Mesothelial cell of epicardium (in vitro differentiated cells): ENCODE measurements at places on chromosomes 12 and 14. TPM values are rescaled to one million over a fixed set of nuclear protein-coding genes. Genes with fewer than 3 reads are reported as not detected.

Gene PPP4R4
- total RNA-seq, result 0.29 to 0.64 TPM (median 0.54 TPM) in 3 replicates

- DNase-seq, result no peak
These were observed 258.7 kb upstream of the BTG1 start for GRCh38 chr12:92404259-92404894.

Gene TTC9
- 4.6 to 5.1 TPM (median 4.8 TPM) in 3 replicates for total RNA-seq

GRCh38 chr12:79635676-79636075 lies 55.1 kb downstream of the PAWR start:
- DNase-seq, result no peak

DNA sequence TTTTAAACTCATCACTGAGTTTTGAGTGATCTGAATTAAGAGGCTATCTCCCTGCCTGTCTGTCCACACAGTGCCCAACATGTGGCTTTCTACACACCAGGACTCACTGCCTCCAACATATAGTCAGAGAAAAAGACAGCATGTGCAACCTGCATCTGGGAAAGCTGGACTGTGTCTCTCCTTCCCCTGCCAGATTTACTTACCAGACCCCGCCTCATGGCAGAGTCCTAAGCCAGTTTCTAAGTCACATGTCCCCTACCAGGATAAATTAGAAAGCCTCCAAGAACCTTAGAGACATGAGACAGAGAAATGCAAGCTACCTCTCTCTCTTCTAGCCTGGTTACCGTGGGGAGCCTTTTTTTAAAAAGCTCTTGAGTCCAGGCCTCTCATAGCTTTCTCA lies 2.7 kb upstream of the HDAC7 start:
- no peak for DNase-seq

DNA sequence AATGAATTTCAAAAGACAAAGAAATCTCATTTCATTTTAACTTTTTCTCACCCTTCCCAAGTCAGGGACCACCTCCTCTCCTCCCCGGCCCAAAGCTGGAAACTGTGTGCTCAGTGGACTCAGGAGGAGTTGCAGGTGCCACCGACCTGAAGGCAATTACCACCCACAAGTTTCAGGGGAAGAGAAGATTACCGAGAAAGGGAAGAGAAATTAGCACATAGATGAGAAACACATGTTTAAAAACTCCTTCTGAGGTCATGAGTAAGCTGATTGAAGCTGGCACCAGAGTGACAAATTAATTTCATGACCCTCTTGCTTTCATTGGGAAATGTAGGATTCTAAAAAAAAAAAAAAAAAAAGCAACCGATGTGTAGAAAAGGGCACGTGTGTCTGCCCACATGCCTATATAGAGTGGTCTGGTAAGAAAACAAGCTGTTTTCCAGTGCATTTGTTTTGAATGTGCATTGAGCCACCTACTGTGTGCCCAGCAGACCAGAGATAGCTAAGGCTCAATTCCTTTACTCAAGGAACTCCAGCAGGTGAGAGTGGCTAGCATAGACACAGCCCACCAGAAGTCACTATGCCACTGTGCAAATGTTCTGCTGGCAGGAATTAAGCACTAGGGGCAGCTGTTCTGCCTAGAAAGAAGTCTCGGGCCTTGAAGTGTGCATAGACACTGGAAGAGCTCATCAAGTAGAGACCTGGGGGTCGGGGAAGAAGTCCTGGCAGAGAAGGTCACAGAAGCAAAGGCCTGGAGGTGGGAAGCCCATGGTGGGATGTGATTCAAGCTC lies 30.5 kb downstream of the DPF3 start:
- no peak for DNase-seq

DNA sequence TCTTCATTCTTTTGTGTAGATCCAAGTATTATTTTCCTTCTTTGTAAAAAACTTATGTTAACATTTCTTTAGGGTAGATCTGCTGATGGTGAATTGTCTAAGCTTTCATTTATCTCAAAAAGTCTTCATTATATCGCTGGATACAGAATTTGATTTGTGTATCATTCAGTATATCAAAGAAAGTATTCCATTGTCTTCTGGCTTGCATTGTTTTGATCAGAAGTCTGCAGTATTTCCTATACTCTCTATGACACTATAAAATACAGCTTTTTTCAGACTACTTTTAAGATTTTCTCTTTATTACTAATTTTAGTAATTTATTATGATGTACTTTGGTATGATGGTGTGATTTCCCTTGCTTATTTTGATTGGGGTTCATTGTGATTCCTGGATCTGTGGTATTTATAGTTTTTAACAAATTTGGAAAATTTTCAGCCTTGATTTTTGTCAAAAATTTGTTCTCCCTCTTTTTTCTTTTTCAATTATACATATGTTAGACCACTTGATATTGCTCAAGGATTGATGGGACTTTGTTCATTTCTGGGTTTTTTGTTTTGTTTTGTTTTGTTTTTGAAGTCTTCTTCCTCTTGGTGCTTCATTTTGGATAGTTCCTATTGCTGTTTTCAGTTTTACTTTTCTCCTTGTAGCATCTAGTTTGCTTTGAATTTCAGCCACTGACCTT lies 176.5 kb downstream of the ZFP36L1 start:
- no peak for DNase-seq

Gene BHLHE41
- 5.7 to 9.6 TPM (median 9.2 TPM) in 3 replicates for total RNA-seq

DNA sequence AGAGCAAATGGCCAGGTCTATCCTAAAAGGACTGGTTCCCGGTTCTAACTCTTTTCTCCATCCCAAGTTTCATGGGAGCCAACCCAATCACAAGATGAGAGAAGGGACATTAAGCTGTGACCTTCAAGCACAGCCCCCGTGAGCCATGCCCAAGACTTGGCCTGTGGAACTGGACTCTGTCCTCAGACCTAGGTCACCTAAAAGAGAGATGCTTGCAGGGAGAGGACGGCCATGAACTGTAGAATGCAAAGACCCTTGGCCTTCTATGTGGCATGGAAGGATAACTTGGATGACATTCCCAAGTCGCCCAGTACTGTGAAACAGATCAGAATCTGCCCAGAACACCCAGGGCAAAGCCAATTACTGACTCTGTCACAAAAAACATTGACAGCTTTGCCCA lies 263.5 kb downstream of the DPF3 start:
- no peak for DNase-seq

DNA sequence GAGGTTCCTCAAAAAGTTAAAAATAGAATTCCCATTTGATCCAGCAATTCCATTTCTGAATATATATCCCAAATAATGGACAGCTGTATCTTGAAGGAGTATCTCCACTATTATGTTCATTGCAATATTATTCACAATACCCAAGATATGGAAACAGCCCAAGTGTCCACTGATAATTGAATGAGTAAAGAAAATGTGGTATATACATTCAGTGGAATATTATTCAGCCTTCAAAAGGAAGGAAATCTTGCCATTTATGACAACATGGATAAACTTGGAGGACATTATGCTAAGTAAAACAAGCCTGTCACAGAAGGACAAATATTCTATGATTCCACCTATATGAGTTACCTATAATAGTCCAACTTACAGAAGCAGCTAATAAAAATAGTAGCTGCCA lies 979.0 kb downstream of the SLC6A15 start:
- no peak for DNase-seq

Gene SLC6A13
- 0.97 to 2.5 TPM (median 1.2 TPM) in 3 replicates for total RNA-seq

- DNase-seq, result no peak
These were observed 48.1 kb upstream of the TMED10 start for GRCh38 chr14:75224561-75224960.

DNA sequence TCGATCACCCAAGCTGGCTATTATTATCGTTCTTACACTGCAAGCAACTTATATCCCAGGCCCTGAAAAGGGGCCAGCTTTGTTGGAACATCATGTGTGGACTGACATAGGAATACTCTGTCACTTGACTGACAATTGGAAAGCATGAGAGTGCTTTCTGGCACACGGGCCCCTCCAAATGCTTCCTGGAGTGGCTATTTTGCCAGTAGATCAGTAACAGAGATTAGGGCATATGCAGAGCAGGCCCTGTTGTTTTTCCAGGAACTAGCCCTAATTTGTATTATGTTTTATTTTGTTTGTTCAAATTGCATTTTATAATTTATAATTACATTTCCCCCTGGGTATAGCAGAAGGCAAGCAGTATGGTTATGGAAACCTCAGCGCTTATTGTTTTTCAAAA lies 170.1 kb upstream of the FRMD6 start:
- DNase-seq, result no peak

DNA sequence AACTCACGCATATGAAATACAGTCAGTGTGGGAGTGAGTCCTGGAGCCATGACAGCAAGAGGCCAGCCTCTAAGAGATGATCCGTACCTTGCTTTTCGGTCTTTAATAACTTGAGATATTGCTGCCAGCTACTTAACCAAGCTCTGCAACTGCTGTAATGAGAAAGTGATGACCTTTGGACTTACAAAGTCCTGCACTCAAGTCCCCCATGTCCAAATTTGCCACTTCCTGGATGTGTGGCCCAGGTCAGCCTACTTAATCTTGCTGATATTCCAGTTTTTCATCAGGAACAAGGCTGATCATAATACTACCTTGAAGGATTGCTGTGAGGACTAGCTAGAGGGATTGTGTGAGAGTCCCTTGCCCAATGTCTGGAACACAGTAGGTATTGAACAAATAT lies 33.8 kb upstream of the DUSP6 start:
- DNase-seq, result no peak

Gene BCL2L14
- not detected in 3 replicates for total RNA-seq

DNA sequence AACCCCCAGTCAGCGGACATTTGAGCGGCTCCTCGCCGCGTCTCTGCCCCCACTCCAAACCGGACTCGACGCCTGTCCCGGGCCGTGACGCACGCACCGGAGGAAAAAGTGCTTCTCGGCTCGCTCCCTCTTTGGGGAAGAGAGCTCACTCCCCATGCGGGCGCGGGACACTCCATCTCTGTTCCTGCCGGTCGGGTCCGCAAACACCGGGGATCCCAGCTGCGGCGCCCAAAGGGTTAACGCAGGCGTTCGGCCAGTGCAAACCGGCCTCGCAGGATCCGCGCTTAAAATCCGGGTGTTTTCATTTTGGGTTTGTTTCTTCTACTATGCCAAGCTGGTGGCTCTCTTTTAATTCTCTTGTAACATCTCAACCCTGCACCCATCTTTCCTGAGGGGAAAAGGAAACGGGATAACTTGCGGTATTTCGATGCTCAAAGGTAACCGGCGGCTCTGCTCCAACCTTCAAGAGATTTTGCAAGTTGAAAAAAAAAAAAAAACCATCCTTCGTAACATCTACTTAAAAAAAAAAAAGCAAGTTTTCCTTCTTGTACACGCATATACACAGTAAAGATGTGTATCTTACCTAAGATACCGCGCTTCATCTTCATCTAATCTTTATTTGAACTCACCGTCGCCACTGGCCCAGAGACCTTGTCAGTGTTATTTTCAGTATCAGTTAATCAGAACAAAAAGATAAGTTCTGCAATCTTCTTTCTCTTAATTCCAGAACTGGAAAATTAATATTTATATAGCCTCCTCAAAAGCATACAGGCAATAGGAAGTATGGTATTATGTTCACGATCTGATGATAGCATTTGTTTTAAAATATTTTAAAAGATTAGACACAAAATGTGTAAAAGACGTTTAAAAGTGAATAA lies 1.6 kb upstream of the ATP2B1 start:
- peak; percentile 72 for DNase-seq

GRCh38 chr12:2691345-2692071 lies 103.3 kb upstream of the FKBP4 start:
- DNase-seq, result no peak

DNA sequence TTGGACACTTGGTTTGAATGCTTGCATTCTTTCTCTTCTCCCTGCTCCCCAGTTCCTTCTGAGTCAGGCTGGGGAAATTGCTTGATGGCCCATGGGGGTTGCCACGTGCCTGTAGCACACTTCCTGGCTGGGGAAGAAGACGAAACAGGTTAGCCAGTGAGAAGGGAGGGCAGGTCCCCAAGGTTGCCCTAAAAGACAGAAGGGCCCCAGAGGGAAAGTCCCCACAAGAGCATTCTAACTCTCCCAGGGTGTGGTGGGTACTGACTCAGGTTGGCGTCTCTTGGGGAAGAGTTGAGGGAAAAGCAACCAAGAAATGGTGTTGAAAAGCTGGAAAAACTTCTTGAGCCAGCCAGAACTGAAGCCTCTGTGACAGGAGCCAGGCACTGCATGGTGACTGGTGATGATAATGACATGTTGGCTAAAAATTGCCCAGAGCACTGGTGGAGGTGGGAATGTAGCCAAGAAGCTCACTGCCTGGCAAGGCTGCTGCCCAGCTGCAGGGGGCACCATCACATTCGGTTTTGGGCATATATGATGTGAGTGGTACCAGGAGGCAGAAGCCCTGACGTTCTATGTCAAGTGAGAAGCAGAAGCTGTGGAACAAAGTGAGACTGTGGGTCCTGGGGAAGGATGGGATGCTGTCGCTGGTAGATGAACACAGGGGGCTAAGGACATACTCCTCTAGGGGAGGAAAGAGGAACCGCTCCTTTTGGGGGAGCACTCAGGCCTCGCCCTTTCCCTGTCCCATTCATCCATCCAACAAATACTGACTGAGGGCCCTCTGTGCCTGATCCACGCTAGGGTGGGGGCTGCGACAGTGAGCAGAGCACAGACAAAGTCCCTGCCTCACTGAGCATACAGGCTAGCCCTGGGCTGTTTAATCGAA lies 8.1 kb upstream of the RABGGTA start:
- no peak for DNase-seq

- no peak for DNase-seq
These were observed 19.0 kb downstream of the ZDHHC22 start for GRCh38 chr14:77122526-77123125.

DNA sequence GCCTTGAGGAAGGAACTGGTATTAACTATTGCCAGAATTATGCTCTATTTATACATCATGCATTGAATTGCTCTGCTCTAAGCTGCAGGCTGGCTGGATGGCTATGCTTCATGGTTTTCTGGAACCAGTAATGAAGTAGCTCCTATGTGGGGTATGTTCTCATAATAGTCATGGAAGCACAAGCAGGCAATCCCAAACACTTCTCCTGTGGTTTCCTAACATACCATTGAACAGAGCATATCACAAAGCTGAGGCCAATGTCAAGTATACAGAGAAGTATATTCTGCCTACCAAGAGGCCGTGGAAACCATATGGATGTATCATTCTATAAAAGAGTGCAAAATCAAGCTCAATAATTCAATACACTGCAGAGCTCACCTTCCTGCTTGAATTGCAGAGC lies 1752.4 kb upstream of the FLRT2 start:
- DNase-seq, result no peak

GRCh38 chr12:27966870-27967269 lies 5.7 kb downstream of the PTHLH start:
- no peak for DNase-seq

GRCh38 chr14:36315159-36315853 lies 5.1 kb downstream of the MBIP start:
- no peak for DNase-seq

DNA sequence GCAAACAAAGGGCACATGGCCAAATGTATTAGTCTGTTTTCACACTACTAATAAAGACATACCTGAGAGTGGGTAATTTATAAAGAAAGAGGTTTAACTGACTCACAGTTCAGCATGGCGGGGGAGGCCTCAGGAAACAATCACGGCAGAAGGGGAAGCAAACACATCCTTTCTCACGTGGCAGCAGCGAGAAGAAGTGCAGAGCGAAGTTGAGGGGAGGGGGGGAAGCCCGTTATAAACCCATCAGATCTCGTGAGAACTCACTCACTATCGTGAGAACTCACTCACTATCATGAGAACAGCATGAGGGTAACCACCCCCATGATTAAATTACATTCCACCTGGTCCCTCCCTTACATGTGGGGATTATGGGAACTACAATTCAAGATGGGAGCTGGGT lies 66.1 kb downstream of the ST8SIA1 start:
- DNase-seq, result no peak
